ENCODE measurements at places on chromosomes 1 and 21.
A peak's percentile ranks its signal among the peaks of the same experiment; 100 is the strongest.

DNA sequence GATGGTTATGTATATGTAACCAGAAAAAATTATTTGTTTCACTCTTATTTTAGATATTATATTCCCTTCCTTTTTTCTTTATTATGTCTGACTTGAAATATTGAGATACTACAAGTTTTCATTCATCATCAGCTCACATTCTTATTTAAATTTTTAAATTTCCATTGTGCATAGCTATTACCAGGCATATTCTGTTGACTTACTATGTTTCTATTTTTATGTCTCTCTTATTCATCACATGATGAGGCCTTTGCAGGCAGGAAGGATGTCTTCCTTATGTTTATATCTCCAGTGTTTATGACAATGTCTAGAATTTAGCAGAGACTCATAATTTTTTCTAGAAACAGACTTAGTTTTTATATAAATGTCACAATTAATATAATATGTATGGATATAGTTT is 221.9 kb upstream of the KCTD3 start:
- no peak for DNase-seq

DNA sequence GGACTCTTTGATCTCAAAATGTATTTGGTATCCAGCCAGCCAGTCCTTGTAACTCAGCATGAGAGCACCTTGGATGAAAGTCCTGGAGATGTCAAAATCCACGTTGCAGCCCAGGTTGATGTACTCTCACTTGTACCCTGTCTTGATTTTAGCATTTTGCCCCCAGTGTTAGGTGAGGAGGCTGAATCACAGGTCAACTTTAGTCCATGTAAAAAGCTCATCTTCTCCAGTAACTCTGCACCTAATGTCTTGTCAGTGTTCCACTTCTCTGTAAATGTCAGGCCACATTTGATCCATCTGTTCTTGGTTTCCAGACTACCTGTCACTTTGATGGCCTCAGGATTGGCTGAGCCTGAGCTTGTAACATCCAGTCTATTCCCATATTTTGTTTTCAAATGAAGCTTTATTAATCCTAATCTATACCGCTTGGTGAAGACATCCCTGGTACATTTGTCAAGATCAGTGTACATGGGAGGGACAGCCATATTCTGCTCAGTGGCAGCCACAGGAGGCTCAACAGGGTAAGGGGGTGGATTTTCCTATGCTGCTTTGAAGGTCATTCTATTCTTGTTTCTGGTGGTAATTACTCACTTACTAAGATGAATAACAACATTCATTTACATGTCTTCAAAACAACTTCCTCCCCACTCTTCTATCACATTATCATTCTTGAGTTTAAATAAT is 24.1 kb upstream of the FCRL3 start:
- no peak for DNase-seq

DNA sequence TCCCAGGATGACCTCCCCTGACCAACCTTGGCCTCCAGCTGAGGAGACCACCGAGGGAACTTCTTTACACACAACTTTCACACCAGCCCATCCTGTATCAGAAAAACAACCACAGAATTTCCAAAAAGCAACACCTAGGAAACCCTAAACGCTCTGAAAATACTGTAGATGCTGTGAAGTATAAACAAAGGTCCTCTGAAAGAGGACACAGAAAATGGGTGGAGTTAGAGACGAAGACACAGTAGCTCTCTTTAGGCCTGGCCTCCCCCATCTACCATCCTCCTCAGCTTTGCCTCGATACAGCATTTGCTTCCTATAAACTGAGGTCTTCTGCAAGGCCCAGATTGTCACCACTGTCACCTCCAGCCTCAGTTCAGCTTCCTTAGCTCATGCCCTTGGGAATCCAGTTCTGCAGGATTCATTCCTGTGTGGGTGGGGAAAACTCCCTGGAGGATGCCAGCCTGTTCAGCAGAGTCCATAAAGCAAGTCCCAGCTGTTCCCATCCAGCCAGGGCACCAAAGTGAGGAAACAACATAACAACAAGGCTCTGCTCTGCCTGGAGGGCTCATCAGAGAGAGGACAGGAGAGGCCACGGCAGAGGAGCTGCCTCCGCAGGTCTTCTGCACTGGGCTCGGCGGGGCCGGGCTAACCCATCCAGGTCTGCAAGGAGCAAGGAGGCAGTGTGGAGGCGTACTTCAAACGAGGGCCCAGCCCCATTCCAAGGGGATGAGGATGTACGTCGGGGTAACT is 15.0 kb downstream of the PIK3C2B start:
- DNase-seq, result peak; percentile 66

- no peak for DNase-seq
These were observed 196.1 kb upstream of the FGGY start for GRCh38 chr1:59100708-59101374.

- no peak for DNase-seq
These were observed 7.4 kb upstream of the IRF2BP2 start for GRCh38 chr1:234617131-234617985.

- no peak for DNase-seq
These were observed 231.7 kb upstream of the SGIP1 start for GRCh38 chr1:66302184-66302742.

- DNase-seq, result peak; percentile 73
These were observed 19.3 kb upstream of the POFUT2 start for GRCh38 chr21:45306832-45307571.

Data from mucosa of descending colon (tissue), 3 donors.